Heart left ventricle (tissue), 16 donors: ENCODE measurements at places on chromosomes 1 and 21. TPM values are rescaled to one million over a fixed set of nuclear protein-coding genes. Genes with fewer than 3 reads are reported as not detected.
A peak's percentile ranks its signal among the peaks of the same experiment; 100 is the strongest.

Gene SLC22A15
- total RNA-seq: 7.9 TPM

Gene ALPL
- total RNA-seq: 12.3 TPM

Gene PAPPA2
- 0.60 TPM for total RNA-seq

Gene ERMAP
- total RNA-seq: 4.6 TPM

DNA sequence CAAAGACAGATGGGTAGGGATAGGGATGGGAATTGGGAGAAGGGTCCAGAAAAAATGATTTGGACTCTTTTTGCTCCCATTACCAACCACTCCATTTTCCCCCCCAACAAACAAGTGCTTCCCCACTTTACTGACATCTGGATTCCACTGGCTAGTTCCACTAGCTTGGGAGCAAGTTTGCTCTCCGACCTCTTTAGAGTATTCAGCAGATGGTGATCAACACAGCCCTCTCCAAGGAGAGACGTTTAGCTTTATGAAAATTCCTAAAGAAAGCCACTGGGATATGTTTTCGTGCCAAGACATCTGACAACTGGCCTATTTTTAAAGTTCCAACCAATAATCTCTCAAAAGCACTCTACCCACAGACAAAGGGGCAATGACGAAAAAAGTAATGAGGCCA, 50.3 kb downstream of the ITPKB start:
- DNase-seq: no peak
- H3K27me3 ChIP-seq: no peaks in the 10 kb centered on the region
- no peak overlapping the region for H3K4me3 ChIP-seq
- H3K4me1 ChIP-seq: peaks cover 89% of the 10 kb centered on the region
- no peaks in the 10 kb centered on the region for H3K36me3 ChIP-seq
- peak overlapping the region; percentile 61 for H3K27ac ChIP-seq

DNA sequence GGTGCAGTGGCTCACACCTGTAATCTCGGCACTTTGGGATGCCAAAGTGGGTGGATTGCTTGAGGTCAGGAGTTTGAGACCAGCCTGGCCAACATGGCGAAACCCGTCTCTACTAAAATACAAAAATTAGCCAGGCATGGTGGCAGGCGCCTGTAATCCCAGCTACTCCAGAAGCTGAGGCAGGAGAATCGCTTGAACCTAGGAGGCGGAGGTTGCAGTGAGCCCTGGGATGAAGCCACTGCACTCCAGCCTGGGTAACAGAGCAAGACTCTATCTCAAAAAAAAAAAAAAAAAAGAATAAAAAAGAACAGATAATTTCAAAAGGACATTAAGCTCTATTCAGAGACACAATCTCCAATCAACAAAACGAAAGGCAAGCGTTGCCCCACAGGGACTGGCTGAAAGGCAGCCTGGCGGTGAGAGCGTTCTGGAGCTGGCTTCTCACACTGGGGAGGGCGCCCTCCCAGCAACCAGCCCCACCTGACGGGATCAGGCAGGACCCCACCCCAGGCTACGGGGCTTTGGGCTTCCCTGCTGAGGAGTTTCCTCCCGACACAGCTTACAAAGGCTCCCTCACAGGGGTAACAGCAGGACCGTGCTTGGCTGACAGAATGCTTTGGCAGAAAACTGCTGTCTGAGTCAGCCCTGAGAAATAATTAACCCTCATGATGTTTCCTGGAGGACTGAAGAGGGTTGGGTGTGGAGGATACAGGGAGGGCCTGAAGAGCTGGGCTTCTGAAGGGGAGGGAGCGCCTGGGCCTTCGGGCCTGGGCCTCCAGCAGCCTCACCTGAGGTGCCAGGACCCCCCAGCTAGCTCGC, 31.1 kb upstream of the SRP9 start:
- H3K36me3 ChIP-seq: no peaks in the 10 kb centered on the region
- H3K4me3 ChIP-seq: peak overlapping the region; percentile 50
- peaks cover 36% of the 10 kb centered on the region for H3K4me1 ChIP-seq
- peak overlapping the region; percentile 89 for H3K27ac ChIP-seq

GRCh38 chr1:232179896-232180778, 449.8 kb downstream of the SIPA1L2 start:
- no peaks in the 10 kb centered on the region for H3K4me1 ChIP-seq
- H3K36me3 ChIP-seq: no peaks in the 10 kb centered on the region
- DNase-seq: no peak
- H3K27me3 ChIP-seq: no peaks in the 10 kb centered on the region
- no peak overlapping the region for H3K27ac ChIP-seq

DNA sequence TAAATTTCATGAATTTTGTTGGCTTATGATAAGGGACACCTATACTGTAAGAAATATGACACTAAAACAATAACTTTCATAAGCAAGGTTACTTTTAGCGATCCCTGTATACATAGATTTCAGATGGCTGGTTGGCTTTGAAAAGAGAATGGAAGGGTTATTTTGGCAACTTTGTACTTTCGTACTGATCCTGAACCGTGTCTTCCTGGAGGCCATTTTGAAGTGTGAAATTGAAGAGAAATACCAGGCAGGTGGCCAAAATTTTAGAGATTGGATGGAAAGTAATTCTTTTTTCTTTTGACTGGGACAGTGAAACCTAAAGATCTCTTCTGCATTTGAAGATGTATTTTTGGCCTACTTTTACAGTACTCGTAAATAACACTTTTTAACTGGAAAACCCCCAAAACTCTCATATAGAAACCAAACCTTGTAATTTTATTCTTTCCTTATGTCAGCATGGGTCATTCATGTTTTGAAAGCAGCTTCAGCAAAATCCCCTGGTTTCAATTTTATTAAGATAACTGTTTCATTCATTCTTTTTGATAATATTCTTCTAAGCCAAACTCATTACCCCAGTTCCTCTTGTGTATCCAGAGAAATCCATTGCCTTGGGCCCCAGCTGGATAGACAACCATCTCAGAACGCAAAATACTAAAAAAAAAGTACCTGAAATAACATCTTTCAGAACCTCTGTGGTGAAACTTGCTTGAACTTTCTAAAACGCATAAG, 38.4 kb upstream of the ZNF281 start:
- no peaks in the 10 kb centered on the region for H3K27me3 ChIP-seq
- no peaks in the 10 kb centered on the region for H3K4me1 ChIP-seq
- no peak for DNase-seq
- H3K36me3 ChIP-seq: no peaks in the 10 kb centered on the region
- no peak overlapping the region for H3K4me3 ChIP-seq

- H3K4me1 ChIP-seq: no peaks in the 10 kb centered on the region
Observed at GRCh38 chr1:21237446-21238088, 52.7 kb downstream of the ECE1 start.
